Muscle of back (tissue), 13 donors: ENCODE measurements at places on chromosomes 6 and 20. TPM values are rescaled to one million over a fixed set of nuclear protein-coding genes. Genes with fewer than 3 reads are reported as not detected.

The IL20RA gene
- polyA plus RNA-seq = 23.1 TPM

The MAPK13 gene
- polyA plus RNA-seq = 15.4 TPM

The PTPRK gene
- polyA plus RNA-seq = 27.5 TPM

The NFATC2 gene
- polyA plus RNA-seq = 5.7 TPM

The HLA-DMB gene
- polyA plus RNA-seq = 2.6 TPM

The EEF1A2 gene
- 758 TPM for polyA plus RNA-seq

The PGM3 gene
- polyA plus RNA-seq = 37.2 TPM

The PDYN gene
- not detected for polyA plus RNA-seq

The WFDC10B gene
- polyA plus RNA-seq = not detected

The TM9SF4 gene
- 44.4 TPM for polyA plus RNA-seq

The FOXC1 gene
- 2.4 TPM for polyA plus RNA-seq

The BNIP5 gene
- 0.04 TPM for polyA plus RNA-seq

DNA sequence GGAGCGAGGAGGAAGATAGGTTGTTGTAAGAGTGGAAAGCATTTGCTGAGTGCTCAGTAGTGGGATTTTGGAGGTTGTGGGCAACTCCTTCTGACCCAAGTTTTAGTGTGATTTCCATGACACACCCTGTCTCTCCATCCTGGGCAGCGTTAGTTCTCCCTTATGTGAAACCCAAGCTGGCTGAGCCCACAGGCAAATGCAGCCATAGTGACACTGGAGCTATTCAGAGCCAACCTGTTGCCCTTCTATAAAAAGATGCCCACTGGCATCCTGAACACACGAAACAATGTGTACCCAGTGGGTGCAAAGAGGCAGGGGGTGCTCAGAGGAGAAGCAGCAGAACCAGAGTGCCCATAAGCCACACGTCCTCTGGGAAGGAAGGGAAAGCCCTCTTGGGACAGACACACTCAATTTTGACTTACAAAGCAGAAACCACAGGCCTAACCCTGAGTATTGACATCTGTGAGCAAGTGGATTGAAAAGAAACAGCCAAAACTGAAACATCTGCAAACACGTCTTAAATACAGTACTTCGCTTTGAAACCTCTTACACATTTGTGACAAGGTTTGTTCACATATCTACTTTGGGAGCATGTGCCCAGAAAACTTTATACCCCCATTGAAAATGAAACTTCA, 54.6 kb downstream of the BPIFB1 start:
- DNase-seq = no peak

DNA sequence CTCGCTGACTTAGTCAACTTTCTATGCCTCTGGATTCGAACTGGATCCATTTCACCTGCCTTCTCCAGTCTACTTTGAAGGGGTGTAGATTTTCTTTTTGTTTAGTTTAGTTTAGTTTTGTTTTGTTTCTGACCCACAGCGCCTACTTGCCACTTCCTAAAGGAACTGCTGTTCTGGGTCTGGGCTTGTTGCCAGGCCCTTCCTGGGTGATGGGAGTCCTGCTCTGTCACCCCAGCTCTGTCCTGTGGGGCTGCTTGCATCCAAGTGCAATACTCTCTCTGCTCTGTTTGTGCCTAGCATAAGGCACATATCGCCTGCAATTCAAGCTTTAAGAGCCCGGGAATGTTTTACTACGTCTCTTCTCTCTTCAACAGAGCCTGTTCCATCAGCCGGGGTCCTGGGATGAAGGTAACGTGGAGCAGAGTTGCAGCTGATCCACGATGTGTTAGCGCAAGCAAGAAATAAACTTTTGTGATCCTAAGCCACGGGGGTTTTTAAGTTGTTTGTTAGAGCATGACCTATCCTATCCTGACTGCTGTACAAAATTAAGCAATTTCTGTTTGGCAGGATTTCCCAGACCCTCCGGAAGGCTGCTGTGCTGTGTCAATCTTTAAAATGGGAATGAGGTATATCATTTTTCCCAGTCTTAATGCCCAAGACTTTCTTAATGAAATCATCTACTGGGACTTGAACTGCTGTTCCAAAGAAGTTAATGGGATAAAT, 30.9 kb upstream of the TAGAP start:
- DNase-seq = no peak

GRCh38 chr6:19891451-19891850, 54.3 kb downstream of the ID4 start:
- DNase-seq = no peak

DNA sequence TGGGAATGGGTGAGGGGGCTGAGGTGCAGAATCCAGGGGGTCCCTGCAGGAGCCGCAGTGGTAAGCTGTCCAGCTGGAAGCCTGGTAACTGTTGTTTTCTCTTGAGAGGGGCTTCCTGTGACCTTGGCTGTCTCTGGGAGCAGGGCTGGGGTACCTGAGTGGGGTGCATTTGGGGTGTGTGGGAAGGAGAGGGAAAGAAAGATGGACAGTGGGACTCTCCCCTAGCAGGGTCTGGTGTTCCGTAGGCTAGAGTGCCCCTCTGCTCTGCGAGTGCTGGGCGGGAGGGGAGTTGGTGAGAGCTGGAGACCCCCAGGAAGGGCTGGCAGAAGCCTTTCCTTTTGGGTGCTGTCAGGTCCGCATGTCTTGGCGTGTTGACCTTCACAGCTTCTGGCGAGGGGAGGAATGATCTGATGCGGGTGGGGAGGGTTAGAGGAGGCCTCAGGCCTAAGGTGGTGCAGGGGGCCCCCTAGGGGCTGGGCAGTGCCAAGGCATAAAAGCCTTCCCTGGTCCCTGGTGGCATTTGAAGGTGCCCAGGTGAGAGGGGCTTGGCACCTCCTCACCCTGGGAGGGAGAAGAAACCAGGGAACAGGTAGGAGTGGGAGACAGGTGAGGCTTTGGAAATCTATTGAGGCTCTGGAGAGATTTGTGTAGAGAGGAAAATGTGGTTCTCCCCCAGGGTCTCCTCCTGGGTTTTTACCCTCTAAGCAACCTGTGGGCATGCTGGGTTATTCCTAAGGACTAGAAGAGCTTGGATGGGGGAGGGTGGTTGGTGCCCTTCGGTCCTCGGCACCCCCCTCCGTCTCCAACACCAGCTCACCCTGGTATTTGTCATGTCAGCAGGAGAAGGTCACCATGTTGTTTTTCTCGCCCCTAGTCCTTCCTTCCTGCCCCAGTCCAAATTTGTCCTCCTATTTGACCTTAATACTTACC, 3.3 kb downstream of the VEGFA start:
- DNase-seq = no peak

DNA sequence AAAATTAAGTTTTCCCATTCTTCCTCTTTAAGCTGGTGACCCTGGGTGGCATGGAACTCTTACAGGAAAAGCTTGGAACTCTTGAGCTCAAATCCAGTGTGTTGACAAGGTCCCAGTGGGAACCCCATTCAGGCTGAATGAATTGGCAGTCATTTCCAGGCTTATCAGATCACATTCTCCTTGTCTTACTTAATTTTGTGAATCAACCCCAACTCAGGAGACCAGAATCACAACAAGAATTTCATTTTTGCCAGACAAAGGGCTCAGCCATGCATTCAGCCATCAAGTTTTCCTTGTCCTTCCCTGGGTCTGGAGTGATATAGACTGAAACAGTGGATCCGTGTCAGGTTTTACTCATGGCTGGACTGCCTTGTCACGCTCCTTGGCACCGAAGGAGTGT, 92.1 kb upstream of the EEF1E1 start:
- no peak for DNase-seq

- DNase-seq = no peak
These were observed 96.9 kb upstream of the ADTRP start for GRCh38 chr6:11875325-11876109.

- DNase-seq = no peak
These were observed 187.2 kb downstream of the TFAP2C start for GRCh38 chr20:56816349-56816748.

DNA sequence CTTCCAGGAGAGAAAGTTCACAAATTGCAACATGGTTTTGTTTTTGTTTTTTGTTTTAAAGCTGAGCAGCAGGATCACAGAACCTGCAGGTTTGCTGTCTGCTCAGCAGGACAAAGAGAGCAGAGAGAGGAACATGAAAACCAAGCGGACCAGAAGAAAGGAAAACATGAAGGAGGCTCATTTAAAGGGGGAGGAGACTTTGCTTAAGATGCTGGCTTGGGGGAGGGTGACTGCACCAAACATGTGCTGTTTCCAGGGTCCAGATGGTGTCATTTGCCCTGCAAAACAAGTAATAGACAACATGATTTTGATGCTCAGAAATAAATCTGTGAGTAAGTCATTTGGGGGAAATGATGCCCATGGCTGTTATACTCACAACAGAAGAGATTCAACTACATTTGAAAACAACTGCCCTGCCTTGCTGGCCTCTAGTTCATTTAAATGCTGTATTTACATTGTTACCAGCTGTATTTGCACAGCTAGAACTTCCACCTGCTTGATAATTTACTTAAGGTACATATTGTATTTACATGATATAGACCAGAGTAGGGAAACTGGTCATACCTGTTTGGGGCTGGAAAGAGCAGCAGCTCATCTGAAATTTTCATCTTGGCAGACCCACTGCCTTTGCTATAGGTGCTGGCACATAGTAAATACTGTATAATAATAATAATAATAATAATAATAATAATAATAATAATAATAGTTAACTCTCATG, 32.2 kb upstream of the CHD6 start:
- DNase-seq = no peak

GRCh38 chr6:6221787-6222535, 98.5 kb downstream of the F13A1 start:
- no peak for DNase-seq

GRCh38 chr6:34086558-34086957, 59.3 kb downstream of the GRM4 start:
- DNase-seq = no peak

GRCh38 chr6:36605143-36605542, 11.0 kb downstream of the SRSF3 start:
- no peak for DNase-seq

GRCh38 chr6:155165029-155165710, 98.6 kb upstream of the CLDN20 start:
- no peak for DNase-seq

GRCh38 chr6:56689114-56689513, 46.4 kb upstream of the DST start:
- no peak for DNase-seq

DNA sequence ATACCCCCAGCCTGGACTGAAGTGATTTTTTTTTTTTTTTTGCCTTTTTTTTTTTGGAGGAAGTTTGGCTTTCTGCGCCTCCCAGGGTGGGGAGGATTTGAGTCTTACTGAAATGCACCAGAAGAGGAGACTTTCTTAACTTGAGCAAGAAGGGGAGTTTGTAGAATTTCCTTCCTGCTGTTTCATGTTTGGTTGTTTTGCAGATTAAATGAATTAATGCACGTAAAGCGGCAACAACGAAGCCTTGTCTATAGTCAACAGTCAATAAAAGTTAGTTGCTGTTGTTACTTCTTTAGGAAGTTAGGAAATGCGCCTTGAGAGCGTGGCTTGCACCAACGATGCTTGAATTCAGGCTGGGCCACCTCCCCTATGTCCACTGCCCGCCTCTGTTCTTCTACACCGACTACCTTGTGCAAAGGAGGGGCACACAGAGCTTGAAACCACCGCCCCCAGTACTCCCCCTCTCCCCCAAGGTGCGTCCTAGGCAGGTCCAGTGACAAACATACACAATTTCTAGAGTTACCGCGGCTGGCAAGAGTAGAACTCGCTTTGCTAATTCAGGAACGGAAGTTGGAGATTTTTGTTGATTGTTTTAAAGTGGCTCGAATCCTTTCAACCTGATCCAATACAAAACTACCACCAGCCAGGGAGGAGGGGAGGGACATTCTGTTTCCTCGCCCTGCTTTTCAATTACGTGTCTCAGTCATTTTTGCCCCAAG, 830 bp upstream of the CYP24A1 start:
- peak; percentile 19 for DNase-seq

DNA sequence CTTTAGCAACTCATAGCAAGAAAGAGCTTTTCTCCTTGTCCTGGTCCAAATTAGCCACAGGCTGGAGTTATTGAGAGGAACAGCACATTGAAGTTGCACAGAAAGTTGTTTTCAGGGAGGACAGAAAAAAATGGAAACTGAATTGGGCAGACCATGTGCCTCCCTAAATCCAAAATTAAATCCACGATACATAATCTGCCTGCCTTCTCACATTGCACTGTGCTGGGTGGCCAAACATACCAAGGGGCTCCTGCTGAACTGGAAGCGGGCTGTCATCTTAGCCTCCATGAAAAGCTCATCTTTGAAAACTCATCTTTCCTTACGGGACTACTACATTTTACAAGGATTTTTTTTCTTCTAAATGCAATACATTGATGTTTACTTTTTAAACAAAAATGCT, 59.9 kb downstream of the TNFAIP3 start:
- no peak for DNase-seq

GRCh38 chr6:20350215-20350614, 51.5 kb upstream of the E2F3 start:
- no peak for DNase-seq

GRCh38 chr6:158323561-158323958, 11.3 kb downstream of the TULP4 start:
- no peak for DNase-seq

DNA sequence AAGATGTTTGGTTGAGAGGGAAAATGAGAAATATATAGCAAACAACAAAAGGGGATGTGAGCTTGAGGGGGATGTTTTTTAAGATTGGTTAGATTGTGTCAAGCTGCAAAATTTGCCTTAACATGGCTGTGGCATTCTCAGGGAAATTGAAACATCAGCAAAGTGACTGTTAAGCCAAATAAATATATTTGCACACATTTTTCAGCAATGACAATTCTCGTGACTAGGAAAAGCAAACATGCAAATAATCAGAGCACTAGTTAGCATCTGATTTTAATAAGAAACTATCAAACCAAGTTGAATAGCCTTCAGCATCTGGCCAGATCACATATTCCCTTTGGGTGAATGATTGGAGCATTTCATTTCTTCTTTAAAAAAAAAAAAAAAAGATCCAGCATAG, 262.8 kb downstream of the TBC1D7 start:
- no peak for DNase-seq
